Fibroblast of lung (primary cell): ENCODE measurements at places on chromosomes 16 and 17. TPM values are rescaled to one million over a fixed set of nuclear protein-coding genes. Genes with fewer than 3 reads are reported as not detected.

GRCh38 chr16:87702325-87702811 lies 63.4 kb downstream of the KLHDC4 start:
- peak; percentile 58 for DNase-seq

DNA sequence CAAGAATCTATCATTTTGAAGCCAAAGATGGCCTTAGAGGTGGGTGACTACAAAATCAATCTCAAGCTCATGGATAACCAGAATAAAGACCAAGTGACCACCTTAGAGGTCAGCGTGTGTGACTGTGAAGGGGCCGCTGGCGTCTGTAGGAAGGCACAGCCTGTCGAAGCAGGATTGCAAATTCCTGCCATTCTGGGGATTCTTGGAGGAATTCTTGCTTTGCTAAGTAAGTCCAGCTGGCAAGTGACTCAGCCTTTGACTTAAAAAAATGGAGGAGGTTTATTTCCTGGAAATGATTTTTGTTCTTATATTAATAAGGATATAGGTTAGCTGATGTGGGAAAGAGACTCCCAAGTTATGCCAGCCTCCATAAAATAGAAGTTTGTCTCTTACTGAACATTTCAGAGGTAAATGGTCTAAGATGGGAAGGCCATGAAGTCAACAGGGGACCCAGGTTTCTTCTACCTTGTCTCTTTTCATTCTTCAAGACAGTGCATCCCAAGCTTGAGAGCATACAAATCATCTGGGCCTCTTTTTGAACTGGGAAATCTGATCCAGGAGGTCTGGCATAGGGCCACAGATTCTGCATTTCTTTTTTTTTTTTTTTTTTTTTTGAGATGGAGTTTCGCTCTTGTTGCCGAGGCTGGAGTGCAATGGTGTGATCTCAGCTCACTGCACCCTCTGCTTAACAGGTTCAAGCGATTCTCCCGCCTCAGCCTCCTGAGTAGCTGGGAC lies 19.8 kb upstream of the TANGO6 start:
- peak; percentile 96 for DNase-seq

CES4A gene
- 1.3 and 2.3 TPM in 2 replicates for polyA plus RNA-seq

SLC9A5 gene
- 1.9 and 2.0 TPM in 2 replicates for polyA plus RNA-seq

DNA sequence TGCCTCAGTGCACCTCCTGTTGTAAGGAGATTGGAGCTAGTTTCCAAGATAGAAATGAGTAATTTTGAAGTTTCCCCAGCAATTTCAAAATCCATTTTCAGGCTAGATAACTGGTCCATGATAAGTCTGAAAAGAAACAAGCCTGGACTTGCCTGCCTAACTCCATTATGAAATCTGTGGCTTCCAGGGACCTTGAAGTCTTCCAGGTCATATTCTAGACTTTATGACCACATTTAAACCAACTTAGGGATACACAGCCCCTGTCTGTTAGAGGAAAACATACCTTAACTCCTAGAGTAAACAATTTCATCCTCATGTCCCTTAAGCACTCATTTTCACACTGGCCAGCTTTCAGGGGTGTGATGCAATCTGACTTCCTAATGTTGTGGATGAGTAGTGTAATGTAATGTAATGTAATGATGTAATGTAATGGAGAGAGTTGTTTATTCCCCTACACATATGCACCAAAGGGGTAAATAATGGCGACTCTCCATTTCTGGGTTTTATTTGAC lies 96.7 kb upstream of the FAM20A start:
- peak; percentile 89 for DNase-seq

DNA sequence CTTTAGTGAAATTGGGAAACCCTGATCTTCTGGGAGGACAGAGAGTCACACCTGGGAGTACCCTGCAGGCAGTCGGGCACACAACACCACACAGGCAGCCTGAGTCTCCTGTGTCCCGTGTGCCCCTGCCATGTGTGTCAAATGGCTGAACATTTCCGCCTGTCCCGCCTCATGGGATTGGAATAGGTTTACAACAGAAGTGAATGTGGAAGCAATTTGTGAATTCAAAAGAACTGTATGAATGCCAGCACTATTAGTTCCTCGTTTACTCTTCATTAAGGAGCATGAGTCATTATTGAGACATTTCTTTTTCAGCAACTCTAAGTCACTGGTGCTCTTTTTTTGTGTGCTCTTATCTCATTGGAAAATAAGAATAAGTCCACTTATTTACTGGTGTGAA lies 226.5 kb downstream of the PMP22 start:
- peak; percentile 40 for DNase-seq

GRCh38 chr16:8168016-8168415 lies 422.3 kb downstream of the TMEM114 start:
- no peak for DNase-seq

DNA sequence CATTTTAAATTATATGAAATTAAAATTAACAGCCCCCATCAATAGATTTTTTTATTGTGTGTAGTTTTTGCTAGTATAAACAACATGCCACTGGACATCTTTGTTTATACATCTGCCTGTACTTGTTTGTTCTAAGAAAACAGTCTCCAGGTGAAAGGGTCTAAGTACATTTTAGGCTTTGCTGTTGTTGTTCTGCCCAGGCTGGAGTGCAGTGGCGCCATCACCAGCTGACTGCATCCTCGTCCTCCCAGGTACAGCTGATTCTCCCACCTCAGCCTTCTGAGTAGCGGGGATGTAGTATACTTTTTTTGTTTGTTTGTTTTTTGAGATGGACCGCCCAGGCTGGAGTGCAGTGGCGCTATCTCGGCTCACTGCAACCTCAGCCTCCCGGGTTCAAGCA lies 25.5 kb downstream of the C17orf58 start:
- no peak for DNase-seq
